ENCODE measurements at places on chromosomes 13 and 19. TPM values are rescaled to one million over a fixed set of nuclear protein-coding genes. Genes with fewer than 3 reads are reported as not detected.

The MAST1 gene
- total RNA-seq: 0.64 TPM

The KRTDAP gene
- not detected for total RNA-seq

The GPR4 gene
- total RNA-seq: 12.6 TPM

The KIR3DL2 gene
- total RNA-seq: not detected

The SIAH3 gene
- total RNA-seq: 0.10 TPM

The ZNF135 gene
- total RNA-seq: 1.2 TPM

The CFAP97D2 gene
- not detected for total RNA-seq

The LMTK3 gene
- total RNA-seq: not detected
